ENCODE measurements at places on chromosomes 4 and X.

GRCh38 chr4:185127021-185127925 is 15.8 kb upstream of the SLC25A4 start:
- DNase-seq: no peak

GRCh38 chrX:70096052-70096451 is 33.8 kb downstream of the OTUD6A start:
- no peak for DNase-seq

GRCh38 chrX:78658845-78659744 is at the start of gene RTL3:
Gene RTL3 (minus strand): TSS chrX:78659328. CDS start chrX:78658420, 908 bp downstream.
- no peak for DNase-seq

DNA sequence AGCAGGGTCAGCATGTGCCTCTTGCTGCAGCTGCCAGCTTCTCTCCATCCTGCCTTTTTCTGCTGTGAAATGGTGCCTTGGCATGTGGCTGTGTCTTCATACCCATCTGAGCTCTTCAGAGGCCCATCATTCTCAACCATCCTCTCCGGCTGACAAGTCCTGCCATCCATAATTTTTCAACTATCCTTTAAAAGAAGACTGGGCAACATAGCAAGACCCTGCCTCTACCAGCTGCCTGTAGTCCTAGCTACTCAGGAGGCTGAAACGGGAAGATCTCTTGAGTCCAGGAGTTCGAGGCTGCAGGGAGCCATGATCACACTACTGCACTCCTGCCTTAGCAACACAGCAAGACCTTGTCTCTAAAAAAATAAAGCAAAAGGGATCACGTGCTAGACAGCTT is 64.2 kb upstream of the TTC29 start:
- DNase-seq: no peak

GRCh38 chr4:55386073-55386472 is 9.7 kb upstream of the TMEM165 start:
- DNase-seq: no peak

- no peak for DNase-seq
These were observed 11.7 kb downstream of the TRMT2B start for GRCh38 chrX:101040197-101040596.

DNA sequence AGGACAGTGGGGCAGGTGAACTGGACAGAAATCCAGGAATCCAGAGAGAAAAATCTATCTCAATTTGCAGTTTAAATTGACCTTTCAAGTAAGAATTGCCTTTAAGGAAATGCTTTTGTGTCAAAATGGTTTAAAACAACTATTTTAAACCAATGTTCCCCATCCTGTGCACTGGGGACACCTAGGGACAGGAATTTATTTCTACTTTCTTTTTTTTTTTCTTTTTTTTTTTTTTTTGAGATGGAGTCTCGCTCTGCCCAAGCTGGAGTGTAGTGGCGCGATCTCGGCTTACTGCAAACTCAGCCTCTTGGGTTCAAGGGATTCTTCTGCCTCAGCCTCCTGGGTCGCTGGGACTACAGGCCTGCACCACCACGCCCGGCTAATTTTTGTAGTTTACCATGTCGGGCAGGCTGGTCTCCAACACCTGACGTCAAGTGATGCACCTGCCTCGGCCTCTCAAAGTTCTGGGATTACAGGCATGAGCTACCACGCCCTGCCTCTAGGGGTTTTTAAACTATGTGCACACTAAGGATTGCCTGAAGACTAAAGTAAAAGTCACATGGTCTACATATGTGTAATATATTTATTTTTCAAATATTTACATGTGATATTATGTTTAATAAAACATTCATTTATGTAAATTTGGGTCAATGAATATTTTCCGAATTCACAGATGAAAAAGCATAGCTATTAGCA is 1213.4 kb downstream of the STIM2 start:
- no peak for DNase-seq

DNA sequence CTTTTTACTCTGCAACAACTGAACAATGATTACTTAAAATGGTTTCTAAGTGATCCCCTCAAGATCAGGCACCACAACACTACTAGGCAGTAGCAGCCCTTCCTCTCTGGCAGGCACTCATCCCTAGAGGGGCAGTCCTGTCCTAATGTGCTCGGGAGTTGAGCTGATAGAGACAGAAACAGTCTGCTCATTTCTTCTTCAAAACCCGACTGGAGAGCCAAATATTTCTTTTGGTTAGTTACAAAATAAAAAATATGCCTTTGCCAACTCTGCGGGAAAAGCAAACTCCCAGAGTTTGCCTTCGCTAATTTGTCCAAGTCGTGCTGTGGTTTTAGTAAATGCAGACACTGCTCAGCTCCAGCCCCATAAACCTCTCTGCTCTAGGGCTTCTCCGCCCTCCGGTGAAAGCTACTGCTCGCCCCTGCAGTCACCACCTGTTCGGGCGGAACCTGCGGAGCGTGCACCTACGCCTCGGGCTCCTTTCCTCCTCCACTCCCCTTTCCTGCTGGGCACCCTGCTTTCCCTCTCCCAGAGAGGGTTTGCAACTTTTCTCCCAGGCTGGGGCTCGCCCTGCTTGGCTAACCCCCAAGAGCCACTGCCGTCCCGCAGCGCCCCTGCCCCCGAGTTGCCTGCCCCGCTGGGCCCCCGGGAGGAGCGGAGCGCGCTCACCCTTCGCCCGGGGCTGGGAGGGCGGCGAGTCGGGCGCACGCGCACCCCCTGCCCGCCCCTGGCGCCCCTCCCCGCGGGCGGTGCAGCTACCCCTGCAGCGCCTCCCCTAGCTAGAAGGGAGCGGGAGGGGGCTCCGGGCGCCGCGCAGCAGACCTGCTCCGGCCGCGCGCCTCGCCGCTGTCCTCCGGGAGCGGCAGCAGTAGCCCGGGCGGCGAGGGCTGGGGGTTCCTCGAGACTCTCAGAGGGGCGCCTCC is at the start of gene NPNT:
Gene NPNT (plus strand): TSS at position 812 of the 923 bp plus-strand sequence. CDS start 182 bp downstream, outside the sequence.
- DNase-seq: no peak

DNA sequence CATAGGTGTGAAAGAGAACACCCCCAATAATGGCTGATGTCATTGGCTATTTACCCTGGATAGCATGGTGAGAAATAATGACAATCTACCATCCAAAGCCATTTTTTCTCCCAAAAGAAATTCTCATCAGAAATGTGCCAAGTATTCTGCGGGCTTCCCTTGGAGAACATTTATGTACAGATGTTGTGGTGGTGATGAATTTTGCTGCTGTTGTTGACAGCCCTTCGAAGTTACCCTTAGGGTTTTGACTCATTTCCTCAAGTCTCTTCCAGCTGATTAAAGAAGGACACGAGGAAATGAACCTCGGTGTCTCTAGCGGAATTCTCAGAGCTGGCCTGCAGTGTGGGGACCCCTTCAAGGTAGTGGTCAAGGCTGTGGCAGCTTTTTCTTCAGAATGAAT is 3.4 kb downstream of the KIT start:
- DNase-seq: no peak

- no peak for DNase-seq
These were observed 133.4 kb downstream of the UNC5C start for GRCh38 chr4:95415346-95415771.

GRCh38 chr4:185634066-185634652 is 98.9 kb upstream of the PDLIM3 start:
- no peak for DNase-seq

GRCh38 chr4:1504595-1505500 is 98.6 kb upstream of the NKX1-1 start:
- no peak for DNase-seq

GRCh38 chrX:21723084-21723483 is 34.8 kb downstream of the SMPX start:
- no peak for DNase-seq

DNA sequence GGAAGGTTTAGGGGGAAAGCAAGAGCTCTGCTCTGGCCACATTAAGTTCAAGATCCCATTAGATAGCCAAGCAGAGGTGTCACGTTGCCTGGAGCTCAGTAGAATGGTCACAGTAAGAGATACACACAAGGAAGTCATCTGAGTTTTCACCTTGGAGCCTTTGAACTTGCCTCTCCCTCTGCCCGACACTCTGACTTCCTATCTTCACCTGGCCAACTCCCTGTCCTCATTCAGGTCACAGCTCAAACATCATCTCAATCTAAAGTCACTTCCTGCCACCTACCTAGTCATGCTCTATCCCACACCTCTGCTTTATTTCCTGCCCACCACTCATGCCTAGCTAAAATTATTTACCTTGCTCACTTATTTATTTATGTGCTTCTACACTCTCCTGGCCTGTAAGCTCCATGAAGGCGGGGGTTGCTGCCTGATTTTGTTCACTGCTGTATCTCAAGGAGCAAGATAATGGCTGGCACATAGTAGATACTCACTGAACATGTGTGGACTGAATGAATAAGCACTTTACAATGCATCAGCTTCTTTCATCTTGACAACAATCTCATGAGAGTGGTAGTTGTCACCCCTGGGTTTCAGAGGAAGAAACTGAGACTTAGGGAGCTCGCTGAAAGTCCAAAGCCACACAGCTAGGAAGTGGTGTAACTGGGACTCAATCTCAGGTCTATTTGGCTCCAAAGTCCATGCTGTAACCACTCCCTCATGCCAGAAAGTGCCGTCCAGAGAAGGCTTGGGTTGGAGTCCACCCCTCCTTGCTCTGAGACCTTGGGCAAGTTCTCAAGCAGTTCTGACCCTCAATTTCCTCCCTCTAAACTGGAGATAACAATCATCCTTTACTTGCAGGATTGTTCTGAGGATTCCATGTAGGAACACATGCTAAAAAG is 40.3 kb downstream of the EFNB1 start:
- no peak for DNase-seq

DNA sequence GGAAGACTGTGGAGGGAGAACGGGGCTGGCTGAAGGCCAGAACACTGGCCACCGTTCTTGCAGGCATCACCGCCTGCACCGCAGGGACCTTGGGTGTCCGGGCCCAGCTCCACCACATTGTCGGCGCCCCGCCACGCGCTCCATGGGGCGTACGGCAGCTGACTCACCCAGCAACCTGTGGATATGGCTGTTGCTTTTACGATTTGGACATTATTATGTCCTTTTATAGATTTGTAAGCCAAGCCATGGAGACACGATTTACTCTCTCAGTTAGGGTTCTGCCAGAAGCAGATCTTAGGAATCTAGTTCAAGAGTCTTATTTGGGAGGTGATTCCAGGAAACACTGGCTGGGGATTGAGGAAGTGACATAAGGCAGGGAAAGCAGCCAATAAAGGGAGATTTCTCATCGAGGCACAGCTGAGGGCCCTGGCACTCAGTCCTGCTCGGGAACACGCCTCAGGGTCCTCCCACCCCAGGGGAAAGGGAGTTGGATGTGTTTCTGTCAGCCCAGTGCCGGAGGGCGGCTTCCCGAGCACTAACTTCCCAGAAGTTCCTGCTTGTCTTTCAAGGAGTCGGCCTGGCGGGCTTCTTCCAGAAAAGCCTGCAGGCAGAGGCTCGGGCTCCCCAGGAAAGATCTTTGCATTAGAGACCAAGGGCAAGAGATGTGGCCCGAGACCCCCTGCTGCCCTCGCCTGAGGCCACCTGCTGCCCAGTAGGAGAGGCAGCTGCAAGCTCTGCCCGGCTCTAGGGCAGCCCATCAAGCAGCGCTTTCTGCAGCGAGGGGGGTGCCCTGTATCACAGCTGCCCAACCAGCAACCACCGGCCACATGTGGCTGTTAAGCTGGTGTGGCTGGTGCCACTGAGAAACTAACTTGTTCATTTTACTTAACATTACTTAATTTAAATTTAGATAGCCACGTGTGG is 52.9 kb downstream of the CRMP1 start:
- no peak for DNase-seq

DNA sequence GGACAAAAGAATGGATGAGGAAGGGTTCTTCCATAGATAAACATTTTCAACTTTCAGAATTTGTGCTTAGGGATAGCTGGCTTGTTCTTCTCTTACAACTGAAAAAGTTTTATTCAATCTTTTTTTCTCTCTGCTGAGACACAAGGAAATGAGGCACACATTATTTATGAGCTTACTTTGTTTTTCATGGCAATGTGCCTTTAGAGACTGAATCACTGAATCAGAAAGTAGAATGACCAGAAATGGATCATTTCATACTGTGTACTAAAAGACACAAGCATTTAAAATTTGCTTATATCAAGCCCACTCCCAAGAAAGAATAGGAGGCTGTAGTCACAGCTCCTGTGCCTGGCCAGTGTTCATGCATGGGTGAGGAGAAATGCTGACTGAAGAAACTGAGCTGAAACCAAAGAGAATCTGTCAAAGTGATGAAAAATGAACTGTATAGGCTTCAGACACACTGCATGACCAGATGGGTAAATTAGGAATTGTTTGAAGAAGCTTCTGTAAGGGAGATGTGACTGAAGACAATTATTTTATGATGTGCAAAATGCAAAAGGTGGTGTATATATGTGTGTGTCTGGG is 413.8 kb downstream of the RAPGEF2 start:
- no peak for DNase-seq

- no peak for DNase-seq
These were observed 320.4 kb downstream of the HNRNPD start for GRCh38 chr4:82053396-82053795.

- DNase-seq: no peak
These were observed 16.4 kb upstream of the KLHL8 start for GRCh38 chr4:87236861-87237260.

DNA sequence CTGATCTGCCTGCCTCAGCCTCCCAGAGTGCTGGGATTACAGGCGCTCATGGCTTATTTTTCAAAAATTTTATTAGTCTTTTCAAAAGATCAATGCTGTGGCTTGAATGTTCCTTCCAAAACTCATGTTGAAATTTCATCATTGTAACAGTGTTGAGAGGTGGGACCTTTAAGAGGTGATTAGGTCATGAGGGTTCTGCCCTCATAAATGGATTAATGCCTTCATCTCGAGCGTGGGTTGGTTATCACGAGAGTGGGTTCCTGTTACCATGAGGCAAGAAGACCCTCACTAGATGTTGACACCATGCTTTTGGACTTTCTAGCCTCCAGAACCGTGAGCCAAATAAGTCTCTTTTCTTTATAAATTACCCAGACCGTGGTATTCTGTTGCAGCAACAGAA is 30.3 kb downstream of the EIF2S3 start:
- DNase-seq: no peak

DNA sequence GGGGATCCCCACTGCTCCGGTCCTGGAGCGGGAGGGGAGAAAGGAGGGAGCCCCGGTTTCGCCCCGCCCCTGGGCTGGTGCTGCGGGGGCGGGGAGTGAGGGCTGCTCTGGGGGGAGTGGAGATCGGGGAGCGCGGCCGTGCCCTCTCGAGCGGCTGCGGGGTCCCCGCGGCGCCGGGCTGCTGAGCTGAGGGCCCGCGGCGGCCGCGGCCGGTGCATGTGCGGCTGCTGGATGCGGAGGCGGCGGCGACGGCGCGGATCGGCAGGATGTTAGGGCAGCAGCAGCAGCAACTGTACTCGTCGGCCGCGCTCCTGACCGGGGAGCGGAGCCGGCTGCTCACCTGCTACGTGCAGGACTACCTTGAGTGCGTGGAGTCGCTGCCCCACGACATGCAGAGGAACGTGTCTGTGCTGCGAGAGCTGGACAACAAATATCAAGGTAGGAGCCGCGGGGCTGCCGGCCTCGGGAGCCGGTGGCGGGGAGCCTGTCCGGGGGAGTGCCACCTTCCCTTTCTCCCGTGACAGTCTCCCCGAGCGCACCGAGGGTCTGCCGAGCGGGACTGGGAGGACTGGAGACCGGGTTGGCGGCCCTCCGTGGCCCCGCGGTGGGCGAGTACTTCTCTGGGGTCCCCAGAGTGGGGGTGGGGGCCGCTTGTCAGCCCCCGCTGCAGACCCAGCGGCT is at the start of gene ING2:
Gene ING2 (plus strand): TSS at position 129 of the 681 bp plus-strand sequence. CDS start 138 bp downstream, at position 267.
- no peak for DNase-seq

- no peak for DNase-seq
These were observed 172.1 kb downstream of the PRKX start for GRCh38 chrX:3541336-3541735.
